ENCODE measurements at places on chromosomes 7 and 10. TPM values are rescaled to one million over a fixed set of nuclear protein-coding genes. Genes with fewer than 3 reads are reported as not detected.

The ZNF316 gene
- 23.4 TPM for total RNA-seq

The TMEM236 gene
- not detected for total RNA-seq

The UCMA gene
- total RNA-seq = not detected

The ZNF503 gene
- total RNA-seq = 0.09 TPM

The CALML5 gene
- not detected for total RNA-seq

The SFTPA2 gene
- not detected for total RNA-seq

The TAS2R60 gene
- not detected for total RNA-seq

The EPDR1 gene
- total RNA-seq = 5.3 TPM

The ZNF746 gene
- 26.7 TPM for total RNA-seq

The TMEM26 gene
- 0.09 TPM for total RNA-seq

The SAP25 gene
- total RNA-seq = 5.1 TPM

The MALSU1 gene
- 78.3 TPM for total RNA-seq

The ARHGEF5 gene
- total RNA-seq = 33.9 TPM

The ITPRIP gene
- 22.2 TPM for total RNA-seq

The LIPF gene
- total RNA-seq = not detected

The HOXA9 gene
- total RNA-seq = not detected

DNA sequence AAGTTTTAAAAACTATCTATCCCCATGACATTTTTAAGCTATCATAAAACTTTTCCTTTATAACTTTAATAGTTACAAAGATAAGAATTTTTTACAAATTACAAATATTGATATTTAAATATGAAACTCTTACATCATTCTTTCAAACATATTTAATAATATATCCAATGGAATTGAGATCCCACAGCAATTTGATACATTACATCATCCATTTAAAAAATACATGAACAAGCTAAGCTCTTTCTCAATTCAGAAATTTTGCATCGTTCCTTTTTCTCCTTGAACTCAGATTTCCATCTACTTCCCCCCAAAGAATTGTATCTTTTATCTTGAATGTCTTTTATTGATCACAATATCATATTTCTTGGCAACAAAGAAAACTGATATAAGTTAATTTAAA lies 118.4 kb upstream of the GLCCI1 start:
- DNase-seq = no peak

GRCh38 chr7:101885597-101885955 lies 68.2 kb downstream of the CUX1 start:
- DNase-seq = no peak

DNA sequence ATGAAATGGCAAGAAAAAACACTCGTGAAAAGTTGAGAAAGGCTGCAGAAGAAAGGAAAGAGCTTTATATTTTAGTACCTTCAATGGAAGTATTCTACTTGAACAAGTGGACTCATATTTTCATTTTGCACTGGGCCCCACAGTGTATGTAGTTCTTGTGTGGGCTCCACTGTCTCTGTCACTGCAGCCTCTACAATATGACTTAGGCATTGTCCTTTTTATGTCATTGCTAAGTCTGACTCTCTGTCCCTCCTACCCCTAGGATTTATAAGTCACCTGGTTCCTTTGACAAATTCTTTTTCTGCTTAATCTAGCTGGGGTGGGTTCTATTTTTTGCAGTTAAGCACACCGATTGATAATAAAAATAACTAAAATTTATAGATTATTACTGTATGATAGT lies 27.7 kb upstream of the SOSTDC1 start:
- no peak for DNase-seq

- no peak for DNase-seq
These were observed 258.2 kb upstream of the POM121L12 start for GRCh38 chr7:52777051-52777822.

DNA sequence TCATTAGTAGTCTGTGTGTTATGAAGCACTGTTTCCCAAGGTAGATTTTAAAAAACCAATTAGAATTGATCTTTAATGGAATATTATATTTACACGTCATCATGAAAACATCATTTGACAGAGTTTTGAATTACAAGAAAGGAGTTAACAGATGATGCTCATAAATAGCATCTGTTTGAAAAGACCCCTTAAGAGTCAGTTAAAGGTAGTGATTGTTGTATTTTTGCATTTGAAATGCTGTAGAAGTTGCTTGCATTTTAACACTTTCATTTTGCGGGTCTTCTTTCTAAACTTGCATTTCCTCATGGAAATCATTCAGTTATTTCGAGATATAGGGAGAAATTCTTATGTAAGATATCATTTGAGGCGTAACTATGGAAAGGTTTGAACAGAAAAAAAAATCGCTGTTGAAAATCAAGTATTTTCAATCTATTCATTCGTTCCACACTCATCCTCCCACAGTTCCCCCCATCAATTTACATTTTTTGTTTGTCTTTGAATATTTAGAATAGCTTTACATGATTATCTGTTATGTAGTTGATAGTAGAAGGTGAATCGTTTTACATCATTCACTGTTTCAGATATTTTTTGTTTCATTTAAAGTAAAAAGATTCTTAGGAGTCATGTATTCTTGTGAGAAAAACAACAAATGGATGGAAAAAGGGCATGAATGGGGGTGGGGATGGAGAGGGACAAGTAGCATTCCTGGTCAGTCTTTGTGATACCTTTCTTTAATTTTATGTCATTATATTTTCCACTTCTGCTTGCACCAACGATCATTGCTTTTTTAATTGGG lies 3.0 kb upstream of the SKIDA1 start:
- no peak for DNase-seq

GRCh38 chr7:106353944-106354343 lies 69.2 kb upstream of the NAMPT start:
- DNase-seq = no peak

GRCh38 chr10:98555021-98555619 lies 108.4 kb upstream of the HPS1 start:
- no peak for DNase-seq

GRCh38 chr7:141221007-141221612 lies 147.2 kb downstream of the TMEM178B start:
- DNase-seq = no peak

GRCh38 chr10:112531421-112531820 lies 84.4 kb downstream of the VTI1A start:
- DNase-seq = no peak

DNA sequence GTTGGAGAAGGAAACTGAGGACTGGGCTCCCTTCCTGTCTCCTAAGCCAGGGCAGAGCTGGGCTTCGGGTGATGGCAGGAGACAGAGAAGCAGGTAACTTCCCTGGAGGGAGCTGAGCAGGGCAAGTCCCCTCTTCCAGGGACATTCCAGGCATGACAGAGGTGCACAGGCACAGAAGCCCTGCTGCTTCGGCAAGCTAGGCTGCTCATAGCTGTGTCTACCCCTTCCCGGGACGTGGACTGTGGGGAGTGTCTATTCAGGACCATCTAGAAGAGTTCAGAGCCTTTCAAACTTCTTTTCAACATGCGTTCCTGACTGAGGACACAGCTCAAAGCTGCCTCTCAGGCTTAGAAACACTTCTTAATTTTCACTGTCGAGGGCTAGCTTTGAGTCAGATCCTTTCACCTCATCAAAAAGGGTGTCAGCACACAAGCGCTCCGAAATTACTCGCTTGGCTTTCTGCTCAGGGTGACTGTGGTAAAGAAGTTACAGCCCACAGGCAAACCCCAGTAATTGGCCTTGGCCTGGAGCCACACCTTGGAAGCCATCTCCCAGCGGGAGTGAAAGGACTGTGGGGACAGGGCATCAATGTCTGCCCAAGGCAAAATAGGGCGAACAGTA lies 63.7 kb upstream of the STEAP1B start:
- no peak for DNase-seq

DNA sequence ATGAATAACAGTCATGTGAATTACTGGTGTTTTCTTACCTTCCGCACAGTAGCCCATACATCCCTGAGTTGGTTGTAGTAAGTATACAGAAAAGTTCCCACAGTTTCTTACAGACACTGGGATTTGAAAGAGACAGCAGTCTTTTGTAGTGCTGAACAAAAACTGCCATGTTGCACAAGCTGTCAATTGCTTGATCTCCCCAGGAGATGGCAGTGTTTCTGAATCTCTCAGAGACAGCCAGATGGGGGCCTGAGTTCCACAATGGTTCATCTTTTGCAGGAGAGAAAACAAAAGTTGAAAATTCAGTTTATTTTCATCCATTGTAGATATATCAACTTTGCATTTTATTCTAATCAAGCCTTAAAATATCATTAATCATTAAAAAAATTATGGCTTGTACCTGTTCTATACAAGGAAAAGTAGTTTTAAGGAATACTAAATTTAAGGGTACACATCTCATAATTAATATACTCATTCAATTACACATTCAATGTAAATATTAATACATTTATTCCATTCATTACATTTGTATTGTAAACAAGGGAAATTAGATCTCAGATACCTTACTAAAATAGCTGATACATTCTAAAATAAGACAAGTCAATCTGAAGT lies 14.5 kb downstream of the VWDE start:
- peak; percentile 63 for DNase-seq

DNA sequence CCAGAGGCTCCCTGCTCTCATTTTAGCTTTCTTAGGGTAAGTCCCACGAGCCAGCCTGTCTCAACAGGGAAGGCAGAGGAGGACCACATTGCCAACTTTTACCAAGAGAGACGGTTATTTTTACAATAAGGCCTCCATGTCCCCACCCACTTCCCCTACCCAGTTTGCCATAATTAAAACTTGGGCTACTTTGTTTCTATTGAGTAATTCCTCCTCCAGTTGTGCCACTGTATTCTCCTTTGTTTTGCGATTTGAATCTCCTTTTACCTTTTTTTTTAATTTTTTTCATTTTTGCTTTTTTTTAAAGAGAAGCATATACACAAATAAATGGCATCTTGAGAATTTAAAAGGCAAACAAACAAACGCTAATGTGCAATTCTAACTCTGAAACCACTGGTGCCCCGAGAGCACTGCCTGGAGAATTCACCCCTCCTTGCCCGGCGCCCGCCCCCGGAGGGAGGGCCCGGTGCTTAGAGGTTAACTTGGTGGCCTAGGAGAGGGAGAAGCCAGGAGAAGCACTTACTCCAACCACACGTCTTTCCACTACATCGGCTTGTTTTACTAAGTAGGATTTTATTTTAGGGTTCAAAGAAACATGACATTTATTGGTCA lies 282.3 kb downstream of the USP6NL start:
- DNase-seq = no peak

GRCh38 chr7:80679921-80680907 lies 41.8 kb downstream of the CD36 start:
- no peak for DNase-seq

DNA sequence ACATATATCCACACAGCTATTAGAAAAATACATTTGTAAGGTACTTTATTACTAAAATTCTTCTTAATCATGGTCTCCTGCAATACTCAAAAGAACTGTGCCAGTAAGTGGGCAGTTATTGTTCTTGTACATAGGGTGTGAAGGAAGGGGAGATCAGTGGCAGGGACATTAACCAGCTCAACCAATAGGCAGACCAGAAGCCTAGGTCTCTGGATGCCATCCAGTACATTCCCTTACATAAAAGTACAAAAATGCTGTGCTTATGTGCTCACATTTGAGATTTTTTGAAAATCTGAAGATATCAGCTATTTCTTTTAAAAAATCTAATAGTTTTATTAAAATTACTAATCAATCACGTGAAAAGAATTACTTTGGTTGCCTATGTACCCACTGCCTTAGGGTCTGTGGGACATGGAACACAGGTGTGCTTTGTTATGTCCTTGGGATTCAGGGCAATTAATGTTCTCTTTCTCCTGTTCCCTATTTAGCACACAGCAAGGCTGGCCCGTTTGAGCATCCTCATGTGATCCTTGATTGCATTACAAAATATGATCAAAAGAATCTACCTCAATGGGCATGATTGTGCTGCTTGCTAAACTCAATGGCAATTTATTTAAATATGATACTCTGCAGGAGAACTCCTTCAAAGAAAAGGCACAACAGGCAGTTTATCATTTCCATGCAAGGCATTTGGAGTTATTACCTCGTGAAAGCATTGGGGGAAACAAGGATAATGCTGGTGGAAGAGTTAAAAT lies 22.7 kb downstream of the TWIST1 start:
- DNase-seq = no peak

DNA sequence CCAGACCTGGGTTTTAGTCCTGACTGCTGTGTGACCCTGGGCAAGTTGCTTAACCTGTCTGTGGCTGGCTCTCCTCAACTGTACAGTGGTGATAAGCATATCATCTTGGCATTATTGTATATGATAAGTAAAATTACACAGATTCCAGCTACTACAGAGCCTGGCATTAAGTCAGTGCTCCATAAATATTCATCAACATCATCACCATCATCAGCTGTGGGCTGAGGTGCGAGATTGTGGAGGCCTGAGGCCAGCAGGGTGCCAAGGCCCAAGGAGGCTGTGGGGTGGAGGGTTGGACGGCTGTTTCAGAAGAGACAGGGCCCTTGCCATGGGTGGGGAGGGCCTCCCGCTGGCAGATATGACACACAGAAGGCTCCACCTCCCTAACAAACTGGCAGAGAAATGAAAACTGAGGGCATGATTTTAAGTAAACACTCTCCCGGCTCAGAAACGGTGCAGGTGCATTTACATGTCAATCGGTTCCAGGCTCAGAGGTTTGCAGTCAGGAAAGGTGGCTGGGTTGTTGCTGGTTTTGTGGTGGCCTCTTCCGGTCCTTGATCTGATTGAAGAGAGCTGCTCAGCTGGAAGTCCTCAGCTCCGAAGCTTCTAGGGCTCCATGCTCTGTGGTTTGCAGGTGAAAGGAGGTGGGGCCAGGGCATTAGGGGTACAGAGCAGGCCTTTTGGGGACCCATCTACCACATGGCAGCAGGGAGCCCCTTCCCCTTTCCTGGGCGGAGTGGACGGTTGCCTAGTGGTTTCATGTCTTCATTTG lies 10.2 kb downstream of the CRYGN start:
- no peak for DNase-seq

- no peak for DNase-seq
These were observed 32.1 kb downstream of the VWC2 start for GRCh38 chr7:49805371-49806007.

- no peak for DNase-seq
These were observed 22.3 kb downstream of the LEP start for GRCh38 chr7:128263420-128263819.

DNA sequence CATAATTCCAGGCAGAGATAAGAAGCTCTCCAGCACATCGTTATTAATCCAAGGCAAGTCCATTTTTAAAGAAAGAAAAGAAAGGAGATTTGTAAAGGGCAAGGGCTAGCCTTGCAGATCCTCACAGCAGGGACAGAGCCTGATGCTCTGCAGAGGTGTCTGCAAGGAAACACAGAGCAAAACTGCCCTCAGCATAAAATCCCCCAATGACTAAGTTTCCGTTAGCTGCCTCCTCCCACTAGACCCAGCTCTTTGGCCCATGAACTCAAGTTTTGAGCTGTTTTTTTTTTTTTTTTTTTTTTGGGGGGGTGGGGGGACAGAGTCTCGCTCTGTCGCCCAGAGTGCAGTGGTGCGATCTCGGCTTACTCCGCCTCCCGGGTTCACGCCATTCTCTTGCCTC lies 300.7 kb downstream of the MTERF1 start:
- DNase-seq = no peak

DNA sequence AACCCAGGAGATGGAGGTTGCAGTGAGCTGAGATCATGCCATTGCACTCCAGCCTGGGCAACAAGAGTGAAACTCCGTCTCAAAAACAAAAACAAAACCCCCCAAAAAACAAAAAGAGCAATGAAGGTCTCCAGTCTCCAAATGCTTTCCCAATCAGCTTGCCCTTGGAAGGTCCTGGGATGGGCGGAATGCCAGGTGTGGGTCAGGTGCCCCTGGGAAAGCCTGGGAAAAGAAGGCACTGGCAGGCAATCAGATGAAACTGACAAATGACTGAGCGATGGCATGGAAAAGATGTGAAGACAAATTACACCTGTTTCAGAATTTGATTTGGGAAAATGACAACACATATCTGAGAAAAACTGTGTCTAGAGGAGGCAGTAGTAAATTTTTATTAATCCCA lies 210.4 kb upstream of the IMMP2L start:
- no peak for DNase-seq

All from H9 (cell line).